Cardiac fibroblast (primary cell): ENCODE measurements at places on chromosomes 11 and 22.

- peak; percentile 58 for DNase-seq
These were observed 35.6 kb downstream of the FBLN1 start for GRCh38 chr22:45538281-45538680.

DNA sequence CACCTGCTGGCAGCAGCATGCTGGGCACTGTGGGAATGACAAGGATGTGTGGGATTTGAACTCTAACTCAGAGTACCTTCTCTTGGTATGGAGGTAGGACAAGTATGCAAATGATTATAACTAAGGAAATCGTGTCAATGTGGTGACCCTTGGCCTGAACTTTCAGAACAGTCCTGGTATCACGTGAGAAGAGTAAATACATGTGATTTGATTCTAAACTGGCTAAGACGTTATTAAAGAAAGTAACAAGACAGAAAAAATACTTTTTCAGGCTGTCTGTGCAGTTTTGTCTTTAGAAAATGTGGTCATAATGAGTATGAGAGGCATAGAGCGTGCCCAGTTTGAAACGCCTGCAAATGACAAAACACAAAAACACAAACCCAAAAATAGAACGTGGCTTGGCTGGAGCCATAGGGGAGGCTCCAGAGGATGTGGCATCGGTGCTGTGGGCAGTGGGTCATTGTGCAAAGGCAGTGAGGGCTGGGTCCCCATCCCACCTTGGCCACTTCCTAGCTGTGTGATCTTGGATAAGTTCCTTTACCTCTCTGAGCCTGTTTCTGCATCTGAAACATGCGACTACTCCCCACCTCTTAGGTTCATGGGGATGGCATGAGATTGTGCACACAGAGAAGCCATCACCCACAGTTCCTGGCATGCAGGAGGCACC lies 18.4 kb upstream of the IL2RB start:
- no peak for DNase-seq

DNA sequence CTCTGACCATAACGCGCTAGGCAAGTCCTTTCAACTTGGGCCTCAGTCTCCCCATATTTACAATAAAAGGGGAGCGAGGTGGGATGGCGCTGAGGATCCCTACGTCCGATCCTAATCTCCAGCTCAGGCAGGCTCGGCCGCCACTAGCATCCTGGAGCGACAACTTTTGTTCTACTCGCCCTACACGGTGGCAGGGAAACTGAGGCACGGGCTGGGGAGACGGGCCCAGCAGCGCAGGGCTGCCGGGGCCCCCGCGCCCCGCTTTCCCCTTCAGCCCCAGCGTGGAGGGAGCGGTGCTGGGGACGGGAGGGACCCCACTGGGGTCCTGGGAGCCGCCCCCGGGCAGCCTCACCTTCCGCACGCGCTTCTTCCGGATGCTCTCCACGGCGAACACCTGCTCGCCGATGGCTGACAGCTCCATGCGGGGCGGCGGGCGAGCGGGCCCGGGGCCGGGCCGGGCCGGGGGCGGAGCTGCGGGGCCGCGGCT lies 413 bp downstream of the CBX7 start:
- DNase-seq, result no peak

GRCh38 chr11:113059548-113059947 lies 98.3 kb downstream of the NCAM1 start:
- DNase-seq, result no peak
